ENCODE measurements at places on chromosomes 1 and 21.

DNA sequence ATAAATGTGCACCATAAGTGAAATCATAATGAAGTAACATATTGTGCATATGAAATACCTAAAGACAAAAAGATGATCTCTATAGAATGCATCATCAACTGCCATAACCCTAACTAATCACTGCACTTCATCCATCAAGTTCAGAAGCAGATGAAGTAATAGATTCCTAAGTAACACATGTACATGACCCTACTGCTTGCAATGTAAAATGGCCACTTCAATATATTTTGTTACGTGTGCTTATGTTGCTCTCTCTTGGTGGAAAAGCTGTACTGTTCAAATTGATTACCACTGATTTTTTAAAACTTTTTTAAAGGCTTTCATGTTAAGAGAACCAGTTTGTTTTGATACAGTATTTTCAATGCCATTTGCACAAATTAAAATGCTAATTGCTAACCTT lies 141.8 kb downstream of the TTLL7 start:
- DNase-seq = no peak

DNA sequence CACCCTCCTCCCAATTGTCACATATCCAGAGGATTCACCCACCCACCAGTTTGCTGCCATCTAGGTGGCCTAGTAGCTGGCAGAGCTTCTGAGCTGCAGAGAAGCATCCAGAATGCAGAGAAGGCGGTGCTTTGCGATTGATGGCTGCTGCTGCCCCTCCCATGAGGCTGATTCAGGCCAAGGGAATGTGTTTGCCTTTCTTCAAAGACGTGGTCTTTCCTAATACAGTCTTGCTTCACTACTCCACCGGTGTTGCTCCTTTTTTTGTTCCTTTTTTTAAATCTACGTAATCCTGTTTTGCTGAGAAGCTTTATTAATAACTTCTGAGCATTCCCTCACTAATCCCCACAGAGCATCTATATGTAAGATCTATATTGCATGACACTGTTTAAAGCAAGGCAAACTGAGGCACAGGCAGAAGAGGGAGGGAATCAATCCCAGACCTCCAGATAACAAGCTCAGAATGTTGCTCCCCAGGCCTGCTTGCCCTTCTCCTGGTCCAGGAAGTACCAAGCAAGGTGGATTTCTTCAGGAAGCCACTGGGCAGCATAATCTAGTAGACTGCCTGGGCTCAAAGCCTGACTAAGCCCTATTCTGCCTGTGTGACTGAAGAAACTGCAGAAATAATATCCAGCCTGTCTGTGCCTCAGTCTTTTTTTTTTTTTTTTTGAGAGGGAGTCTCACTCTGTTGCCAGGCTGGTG lies 275.5 kb upstream of the FMN2 start:
- DNase-seq = no peak

DNA sequence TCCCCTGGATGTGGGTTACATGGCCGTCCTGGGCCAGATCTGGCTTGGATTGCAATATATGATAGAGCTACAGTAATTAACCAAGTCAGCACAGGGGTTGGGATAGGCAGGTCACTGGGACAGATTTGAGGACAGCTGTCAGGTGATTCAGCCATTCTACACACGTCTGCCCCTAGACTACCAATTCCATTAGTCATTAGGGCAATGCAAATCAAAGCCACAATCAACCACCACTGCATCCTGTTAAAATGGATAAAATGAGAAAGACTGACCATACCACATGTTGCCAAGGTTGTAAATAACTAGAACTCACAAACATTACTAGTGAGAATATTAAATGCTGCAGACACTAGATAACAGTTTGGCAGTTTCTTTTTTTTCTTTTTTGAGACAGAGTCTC lies 16.0 kb downstream of the C21orf58 start:
- no peak for DNase-seq

DNA sequence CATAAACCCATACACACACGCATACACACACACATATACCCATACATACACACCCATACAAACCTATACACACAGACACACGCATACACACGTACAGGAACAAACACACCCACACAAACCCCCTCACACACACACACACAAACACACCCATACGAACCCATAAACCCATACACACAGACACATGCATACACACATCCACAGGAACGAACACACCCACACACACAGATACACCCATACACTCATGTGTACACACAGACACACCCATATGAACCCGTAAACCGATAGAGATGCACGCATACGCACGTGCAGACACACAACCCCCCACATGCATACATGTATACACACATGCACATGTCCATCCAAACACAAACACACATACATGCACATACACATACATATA lies 9.5 kb downstream of the WNT9A start:
- DNase-seq = no peak

- DNase-seq = peak; percentile 40
Observed at GRCh38 chr1:43058545-43059360, 100.1 kb upstream of the SLC2A1 start.

GRCh38 chr21:43312011-43312410 lies 114.9 kb downstream of the SIK1 start:
- no peak for DNase-seq

DNA sequence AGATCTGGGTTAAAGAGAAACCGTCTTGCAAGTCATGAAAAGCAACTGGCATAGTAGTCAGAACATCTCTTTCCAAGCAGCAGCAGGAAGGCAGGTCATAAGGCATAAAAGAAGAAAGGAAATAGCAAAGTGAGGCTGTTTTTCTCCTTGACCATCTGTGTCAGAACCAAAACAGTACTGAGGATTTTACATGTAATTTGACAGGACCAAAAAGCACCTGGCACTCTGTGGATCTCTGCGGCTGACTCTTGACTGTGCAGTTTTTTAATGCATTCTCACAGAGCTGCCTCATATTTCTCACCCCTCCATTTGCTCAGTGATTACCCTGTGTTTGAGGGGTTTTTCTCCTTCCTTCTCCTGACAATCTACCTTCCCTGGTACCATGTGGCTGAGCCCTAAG lies 17.7 kb downstream of the TBX15 start:
- no peak for DNase-seq

GRCh38 chr21:16796776-16797175 lies 716.1 kb upstream of the CXADR start:
- no peak for DNase-seq

- DNase-seq = no peak
Observed at GRCh38 chr1:29805122-29805895, 569.0 kb downstream of the PTPRU start.

DNA sequence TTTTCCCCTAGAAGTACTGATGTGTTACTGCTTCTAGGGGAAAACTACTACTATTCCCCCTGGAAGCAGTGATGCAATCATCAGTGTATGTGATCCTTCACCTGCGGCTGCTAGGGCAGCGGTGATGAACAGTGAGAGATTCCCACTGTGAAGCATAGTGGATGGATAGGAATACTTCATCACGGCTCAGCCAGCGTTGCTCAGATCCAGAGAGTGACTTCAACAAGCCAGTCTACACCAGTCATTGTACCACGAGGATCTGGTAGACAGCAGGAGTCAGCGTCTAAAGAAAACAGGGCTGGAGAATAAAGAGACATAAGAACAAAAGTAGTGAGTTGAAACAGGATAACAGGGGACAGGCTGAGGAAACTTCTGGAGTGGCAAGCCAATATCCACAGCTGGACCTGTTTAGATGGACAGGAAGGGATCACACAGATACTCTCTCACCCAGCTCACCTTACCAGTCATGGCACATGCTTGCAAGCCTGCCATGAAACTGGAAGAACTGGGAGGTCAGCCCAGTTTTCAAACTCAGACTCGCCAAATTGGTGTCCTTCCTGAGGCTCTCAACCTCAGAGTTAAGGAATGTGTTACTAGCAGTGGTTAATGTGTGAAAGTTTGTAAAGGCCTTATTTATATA lies 42.4 kb upstream of the LRRC52 start:
- DNase-seq = no peak

DNA sequence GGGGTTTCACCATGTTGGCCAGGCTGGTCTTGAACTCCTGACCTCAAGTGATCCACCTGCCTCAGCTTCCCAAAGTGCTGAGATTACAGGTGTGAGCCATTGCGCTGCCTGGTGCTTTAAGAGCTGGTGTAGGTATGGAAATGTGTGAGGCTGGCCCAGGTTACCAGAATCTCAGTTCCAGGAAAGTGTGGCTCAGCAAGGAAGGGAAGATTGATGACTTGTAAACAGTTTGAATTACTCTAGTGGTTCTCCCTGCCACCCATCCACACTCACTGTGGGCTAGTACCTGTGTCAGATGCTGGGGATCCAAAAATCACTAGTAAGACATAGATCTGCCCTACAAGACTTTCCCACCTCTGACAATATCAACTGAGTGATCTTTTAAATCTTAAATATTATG lies 34.5 kb upstream of the SLC35D1 start:
- DNase-seq = no peak

DNA sequence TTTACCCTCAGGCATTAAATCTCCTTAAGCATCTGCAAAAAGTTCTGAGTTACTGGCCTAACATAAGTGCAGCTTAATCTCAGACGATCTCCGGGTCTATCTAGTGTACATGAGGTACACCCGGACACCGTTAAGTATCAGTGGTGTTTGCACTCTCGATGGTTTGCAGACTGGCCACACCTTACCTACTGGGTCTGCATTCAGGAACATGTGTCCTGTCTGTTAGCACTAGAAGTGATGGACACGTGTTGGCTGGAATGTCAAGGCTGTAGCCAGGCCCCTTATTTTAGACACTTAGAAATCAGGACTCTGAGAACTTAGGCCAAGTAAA lies 783 bp upstream of the AGL start:
- DNase-seq = peak; percentile 7

GRCh38 chr1:7534061-7534825 lies 236.9 kb upstream of the VAMP3 start:
- no peak for DNase-seq

GRCh38 chr1:246114369-246114768 lies 392.7 kb downstream of the SMYD3 start:
- DNase-seq = no peak

- no peak for DNase-seq
Observed at GRCh38 chr1:70331962-70332361, 22.6 kb downstream of the ANKRD13C start.

- no peak for DNase-seq
Observed at GRCh38 chr1:51719146-51719545, 102.3 kb downstream of the OSBPL9 start.

- no peak for DNase-seq
Observed at GRCh38 chr1:4702932-4703331, 48.5 kb downstream of the AJAP1 start.

DNA sequence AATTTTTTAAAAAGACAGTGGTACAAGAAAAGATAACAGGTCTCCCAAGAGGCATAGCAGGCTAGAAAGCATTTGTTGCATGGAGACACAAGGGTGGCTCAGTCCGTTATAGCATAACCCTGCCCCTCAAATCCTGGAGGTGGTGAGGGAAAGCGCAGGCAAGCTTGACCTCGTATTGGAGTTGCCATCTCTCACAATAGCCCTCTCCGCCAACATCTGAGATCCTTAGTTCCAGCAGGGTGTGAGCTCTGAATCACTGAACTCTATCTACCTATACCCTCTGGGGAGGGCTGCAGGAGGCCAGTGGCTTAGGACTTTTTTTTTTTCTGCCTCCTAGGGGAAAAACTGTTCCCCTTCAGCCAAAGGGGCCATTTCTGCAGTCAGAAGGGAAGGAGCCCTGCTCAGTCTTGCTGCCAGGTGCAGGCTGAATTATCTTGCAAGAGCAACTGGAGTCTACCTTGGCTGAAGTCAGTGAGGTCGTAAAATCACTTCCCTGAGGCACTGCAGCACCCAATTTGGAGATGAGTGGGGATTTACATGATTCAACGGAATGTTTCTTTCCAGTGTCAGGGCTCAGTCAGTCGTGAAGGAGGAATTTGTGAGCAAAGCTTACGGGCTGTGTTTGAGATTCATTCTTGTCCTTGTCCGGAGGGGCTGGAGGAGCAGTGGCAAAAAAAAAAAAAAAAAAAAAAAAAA lies 17.2 kb upstream of the C8A start:
- no peak for DNase-seq

- no peak for DNase-seq
Observed at GRCh38 chr21:33025489-33026442, at the start of gene OLIG2. Gene OLIG2, plus strand, starts transcription at chr21:33025935. Its CDS starts 928 bp downstream, at chr21:33026863.

GRCh38 chr1:59041646-59042277 lies 255.1 kb upstream of the FGGY start:
- no peak for DNase-seq

DNA sequence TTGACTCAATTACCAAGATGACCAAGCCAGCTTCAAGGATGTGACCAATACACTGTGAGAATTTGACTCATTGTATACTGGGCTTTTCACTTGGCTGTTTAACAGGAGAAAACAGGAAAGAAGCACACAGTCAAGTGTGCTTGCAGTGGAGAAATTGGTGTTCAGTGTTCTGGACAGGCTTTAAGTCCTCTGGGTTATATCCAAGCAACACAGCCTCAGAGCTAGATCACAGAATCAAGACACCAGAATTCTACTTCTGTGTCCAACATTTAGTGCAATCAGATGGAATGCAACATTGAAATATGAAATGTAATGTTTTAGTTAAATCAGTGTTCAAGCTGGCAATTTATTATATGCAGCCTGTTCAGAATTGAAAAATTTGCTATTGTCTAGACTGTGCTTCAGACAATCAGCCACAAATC lies 694.4 kb downstream of the LTN1 start:
- DNase-seq = no peak

DNA sequence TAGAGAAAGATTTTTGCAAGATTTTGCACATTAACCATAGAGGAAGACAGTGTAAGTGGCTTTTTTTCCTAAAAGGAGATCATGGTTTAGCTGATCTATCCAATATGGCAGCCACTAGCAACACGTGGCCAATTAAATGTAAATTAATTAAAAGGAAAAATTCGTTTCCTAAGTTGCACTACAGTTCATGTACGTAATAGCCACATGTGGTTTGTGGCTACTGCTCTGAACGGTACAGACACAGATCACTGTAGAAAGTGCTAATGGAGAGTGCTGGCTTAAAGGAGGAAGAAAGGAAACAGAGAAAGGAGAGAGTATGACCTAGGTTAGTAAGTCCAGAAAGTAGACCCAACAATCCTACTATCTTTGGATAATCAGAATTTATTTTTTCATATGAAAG lies 170.8 kb downstream of the SIPA1L2 start:
- DNase-seq = peak; percentile 28

- no peak for DNase-seq
Observed at GRCh38 chr1:235160383-235160956, 580 bp downstream of the RBM34 start.

- no peak for DNase-seq
Observed at GRCh38 chr1:33516428-33516827, 44.0 kb downstream of the ZSCAN20 start.

DNA sequence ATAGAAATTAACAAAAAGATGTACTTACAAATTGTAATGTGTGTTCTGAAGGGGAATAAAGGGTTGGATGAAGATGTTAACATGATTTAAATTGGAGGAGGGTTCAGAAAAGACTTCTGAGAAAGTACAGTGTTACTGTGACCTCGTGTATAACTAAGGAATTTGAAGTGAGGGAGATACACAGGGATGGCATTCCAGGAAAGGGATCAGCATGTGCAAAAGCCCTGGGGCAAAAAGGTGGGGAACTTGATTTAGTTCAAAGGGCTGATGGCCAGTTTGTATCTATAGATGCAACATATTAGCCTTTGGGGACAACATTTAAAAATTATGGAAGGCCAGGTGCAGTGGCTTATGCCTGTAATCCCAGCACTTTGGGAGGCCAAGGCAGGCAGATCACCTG lies 33.3 kb upstream of the DEGS1 start:
- DNase-seq = no peak

- DNase-seq = no peak
Observed at GRCh38 chr1:114178936-114179335, 25.3 kb upstream of the SYT6 start.

GRCh38 chr1:203362720-203363025 lies 11.8 kb upstream of the FMOD start:
- DNase-seq = no peak

Data from activated CD4-positive, alpha-beta T cell treated with anti-CD3 and anti-CD28 coated beads, Interleukin-10, Interleukin-2, amounts not matched to agents 100 ng/mL and 50 ng/mL, durations not matched to agents 16 hours and 8 hours (primary cell).